ENCODE measurements at places on chromosomes 12 and 14.

- DNase-seq, result no peak
Measured at GRCh38 chr14:81388336-81388735, 11.8 kb downstream of the STON2 start.

DNA sequence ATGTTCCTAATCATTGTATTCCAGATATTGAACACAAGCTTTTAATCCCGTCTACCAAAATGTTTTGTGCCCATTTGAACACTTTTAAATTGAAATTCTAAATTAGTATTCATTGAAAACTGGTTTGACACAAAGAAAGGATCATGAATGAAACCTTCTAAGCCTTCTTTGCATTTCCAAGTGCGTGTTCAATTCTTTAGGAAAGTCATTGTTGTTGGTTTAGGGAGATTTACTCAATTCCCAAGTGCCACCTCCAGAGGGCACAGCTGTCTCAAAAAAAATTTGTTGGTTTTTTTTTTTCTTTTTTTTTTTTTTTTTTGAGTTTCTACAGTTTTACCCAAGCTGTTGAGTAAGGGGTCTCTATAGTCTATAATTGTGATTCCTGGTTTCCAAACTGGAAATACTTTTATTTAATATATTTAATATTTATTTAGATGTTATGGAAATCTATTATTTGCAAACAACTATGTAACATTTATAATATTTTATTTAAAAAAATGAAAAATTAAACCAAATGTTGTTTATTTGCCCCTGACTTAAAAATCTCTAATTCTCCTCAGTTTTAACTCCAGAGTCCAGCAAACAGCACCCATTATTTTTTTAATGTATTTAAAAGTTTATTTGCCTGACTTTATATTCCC is 79.9 kb downstream of the NEDD1 start:
- no peak for DNase-seq

GRCh38 chr12:78697817-78698415 is 166.7 kb upstream of the SYT1 start:
- no peak for DNase-seq

GRCh38 chr12:126676434-126676833 is 1590.5 kb upstream of the TMEM132C start:
- no peak for DNase-seq

DNA sequence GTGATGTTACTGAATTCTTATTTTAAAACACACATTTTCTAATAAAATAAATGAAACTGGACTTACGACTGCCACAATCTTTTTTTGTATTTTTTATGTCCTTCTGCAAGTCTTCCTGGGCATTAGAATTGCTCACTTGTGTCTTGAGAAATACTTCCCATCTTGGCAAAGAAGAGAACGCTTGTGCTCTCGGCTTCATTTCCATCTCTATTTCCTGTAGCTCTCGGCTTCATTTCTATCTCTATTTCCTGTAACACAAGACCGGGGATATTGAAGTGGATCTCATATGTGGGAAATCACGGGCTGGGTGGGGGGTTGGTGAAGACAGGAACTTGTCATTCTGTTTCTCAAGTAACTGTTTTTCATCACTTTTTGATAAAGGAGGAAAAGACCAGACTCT is 77.9 kb downstream of the EP400 start:
- DNase-seq, result no peak

GRCh38 chr12:26282339-26282940 is 87.1 kb downstream of the SSPN start:
- DNase-seq, result no peak

DNA sequence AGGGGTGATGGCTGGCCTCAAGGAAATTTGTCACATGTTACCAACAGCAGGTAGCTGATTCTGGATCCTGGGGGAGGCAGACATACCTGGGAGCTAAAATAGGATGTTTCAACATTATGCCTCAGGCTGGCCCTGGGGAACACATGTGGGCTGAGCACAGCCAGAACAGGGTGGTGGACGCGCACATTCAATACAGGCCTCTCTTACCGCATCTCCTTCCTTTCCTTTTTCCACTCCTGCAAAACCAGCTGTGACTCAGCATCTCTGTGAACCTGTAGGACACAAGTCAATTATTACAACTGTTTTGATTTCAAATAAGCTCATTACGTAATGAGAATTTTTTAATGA is 61.0 kb downstream of the NT5DC3 start:
- DNase-seq, result no peak

- no peak for DNase-seq
Measured at GRCh38 chr12:131598717-131599116, 112.2 kb upstream of the SFSWAP start.

GRCh38 chr12:15732341-15733061 is 56.7 kb downstream of the EPS8 start:
- DNase-seq, result no peak

- DNase-seq, result no peak
Measured at GRCh38 chr14:33309106-33309505, 370.4 kb downstream of the NPAS3 start.

- DNase-seq, result no peak
Measured at GRCh38 chr14:30580616-30581282, 21.8 kb downstream of the G2E3 start.

- DNase-seq, result no peak
Measured at GRCh38 chr12:54472494-54473262, 724 bp downstream of the GTSF1 start.

- no peak for DNase-seq
Measured at GRCh38 chr12:116628989-116629388, 69.8 kb downstream of the MAP1LC3B2 start.

DNA sequence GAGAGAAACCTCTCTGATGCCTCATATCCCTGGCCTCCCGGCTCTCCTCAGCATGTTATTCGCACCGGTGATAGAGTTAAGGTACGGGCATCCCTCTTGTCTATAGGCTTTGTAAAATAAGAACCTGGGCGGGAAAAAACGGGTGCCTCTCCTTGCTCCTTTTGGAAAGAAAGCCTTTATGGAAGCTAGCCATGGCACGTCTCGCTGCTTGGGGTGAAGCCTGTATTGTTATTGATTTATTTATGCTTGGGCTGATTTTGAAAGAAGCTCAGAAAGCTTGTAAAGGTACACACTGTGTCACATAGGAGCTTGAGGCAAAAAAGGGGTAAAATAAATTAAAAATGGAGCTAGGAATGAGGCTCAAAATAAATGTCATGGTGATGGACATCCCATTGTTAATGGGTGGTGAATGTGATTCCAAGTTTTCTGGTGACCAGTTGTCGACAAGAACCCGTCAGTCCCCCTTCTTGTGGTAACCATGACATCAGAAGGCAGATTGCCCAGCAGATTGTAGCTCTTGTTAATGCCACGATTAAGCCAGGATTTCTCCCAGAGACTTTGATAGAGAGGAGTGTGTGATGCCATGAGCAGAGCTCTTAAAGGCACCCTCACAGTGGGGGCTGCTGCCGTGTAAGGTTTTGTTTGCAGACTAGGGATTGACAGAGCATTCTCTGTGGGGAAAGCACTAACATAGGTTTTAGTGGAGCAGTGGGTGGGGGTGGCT is 50.4 kb upstream of the ASPG start:
- no peak for DNase-seq

DNA sequence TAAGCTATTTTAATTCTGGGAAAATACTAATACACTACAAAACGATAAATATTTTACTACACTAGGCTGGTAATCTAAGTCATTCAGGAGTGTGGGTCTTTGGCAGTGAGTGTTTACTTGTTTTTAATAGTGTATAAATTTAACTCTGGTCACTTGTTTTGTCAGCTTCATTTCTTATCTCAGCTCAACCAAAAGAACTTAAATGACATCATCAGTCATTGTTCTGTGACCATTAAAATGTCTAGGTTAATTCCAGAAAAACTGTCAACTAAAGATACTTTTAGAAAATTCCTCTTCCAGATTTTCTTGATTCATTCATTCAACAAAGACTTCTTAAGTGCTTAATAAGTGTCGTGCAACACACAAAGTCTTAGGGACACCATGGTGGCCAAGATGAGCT is 102.8 kb downstream of the FOXN3 start:
- DNase-seq, result no peak

GRCh38 chr12:102474438-102475064 is 5.8 kb downstream of the IGF1 start:
- DNase-seq, result no peak

GRCh38 chr14:71245659-71246361 is 338.6 kb downstream of the PCNX1 start:
- DNase-seq, result no peak

- no peak for DNase-seq
Measured at GRCh38 chr14:100664841-100665510, 61.7 kb upstream of the DLK1 start.

- no peak for DNase-seq
Measured at GRCh38 chr12:96452261-96452922, 37.0 kb upstream of the CFAP54 start.
